ENCODE measurements at places on chromosomes 12 and 14.

GRCh38 chr12:50929831-50930230, 22.5 kb upstream of the HIGD1C start:
- DNase-seq = no peak

DNA sequence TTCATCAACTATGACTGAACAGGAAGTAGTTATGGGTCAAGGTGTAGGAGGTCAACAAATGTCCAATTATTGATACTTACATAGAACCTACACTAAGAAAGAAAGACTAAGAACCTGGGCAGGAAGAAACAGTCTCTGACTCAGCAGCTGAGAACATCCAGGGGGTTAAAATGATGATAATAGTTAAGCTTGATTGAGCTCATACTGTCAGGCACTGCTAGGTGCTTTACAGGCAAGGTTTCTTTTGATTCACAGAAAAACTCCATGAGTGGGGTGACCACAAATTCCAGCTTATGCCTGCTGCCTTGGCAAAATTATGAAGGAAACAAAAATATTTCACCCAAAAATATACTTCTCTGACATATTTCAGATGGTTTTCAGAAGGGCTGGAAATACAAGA, 75.0 kb downstream of the ACADS start:
- no peak for DNase-seq

DNA sequence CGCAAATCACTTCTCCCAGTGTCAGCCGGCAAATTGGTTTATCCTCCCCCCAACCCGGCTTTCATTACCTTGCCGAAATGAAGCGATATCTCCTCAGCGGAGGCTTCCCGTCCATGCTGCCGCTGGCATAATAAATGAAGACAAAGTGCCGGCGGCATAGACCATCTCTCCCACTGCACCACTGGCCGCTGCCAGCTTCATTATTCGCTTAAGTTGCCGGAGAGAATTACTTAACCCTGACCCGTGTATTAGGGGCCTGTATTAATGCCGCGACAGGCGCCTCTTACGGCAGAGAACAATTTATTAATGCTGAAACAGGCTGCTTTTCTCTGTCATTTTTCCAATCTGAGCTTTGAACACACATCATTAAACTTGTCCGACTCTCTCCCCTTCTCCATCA, 17.5 kb upstream of the GPATCH2L start:
- no peak for DNase-seq

DNA sequence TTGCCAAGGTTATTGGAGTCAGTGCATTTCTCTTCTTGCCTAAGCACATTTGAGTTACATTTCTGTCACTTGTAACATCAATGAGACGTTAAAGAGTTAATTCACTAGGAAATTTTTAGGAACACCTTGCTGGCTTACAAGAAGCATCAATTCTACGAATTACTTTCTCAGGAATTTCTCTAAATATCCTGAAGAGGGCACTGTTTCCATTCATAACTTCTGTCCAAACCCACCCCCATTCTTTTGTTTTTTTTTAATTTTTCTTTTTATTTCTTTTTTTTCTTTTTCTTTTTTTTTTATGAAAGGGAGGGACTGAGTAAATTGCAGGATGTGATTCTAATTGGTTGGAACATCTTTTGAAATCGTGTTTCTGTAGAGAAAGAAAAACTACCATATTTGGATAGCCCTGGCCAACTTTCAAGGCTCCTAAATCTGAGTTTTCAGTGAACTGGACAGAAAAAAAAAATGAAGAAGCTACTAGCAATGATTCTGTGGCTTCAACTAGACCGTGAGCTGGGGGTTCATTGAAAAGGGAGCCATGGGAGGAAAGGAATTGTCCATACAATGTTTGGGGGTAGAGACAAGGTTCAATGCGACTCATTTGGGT, 285.3 kb downstream of the DAD1 start:
- no peak for DNase-seq

GRCh38 chr12:93668919-93669418, 8.2 kb upstream of the CRADD start:
- DNase-seq = peak; percentile 12

DNA sequence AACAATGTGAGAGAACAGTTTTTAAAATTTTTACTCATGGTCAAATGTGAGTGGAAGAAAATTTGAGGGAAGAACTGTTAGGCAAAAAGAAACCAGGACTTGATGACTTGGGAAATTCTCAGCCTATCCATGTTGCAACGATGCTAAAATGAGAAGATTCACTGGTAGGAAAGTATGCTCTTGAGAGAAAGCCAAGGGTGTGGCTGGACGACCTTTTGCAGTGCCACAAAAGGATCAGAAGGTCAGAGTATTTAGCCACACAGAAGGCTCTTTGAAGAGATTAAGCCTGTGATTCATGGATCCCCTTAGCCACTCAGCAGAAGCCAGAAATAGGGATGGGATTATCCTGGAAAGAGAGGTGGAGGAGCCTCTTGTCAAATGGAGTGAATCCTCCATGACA, 336.8 kb downstream of the LRIG3 start:
- no peak for DNase-seq

GRCh38 chr14:64844969-64845536, 34.7 kb downstream of the SPTB start:
- DNase-seq = no peak

DNA sequence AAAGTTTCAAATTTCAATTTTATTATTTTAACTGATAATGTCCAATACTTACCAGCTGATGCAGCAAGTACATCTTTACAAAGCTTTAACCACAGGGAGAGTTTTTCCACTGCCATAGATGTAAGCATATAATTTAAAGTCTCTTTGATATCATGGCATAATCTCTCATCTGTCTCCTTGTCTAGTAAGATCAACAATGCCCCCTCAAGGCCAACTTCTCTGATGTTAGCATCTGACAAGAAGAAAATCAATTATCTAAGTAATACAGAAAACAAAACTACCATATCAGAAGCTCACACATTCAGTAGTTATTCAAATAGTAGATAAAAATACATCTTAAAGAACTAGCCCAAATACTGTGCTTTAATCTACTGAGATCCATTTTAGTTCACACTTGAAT, 94.2 kb downstream of the HEATR5A start:
- no peak for DNase-seq

- DNase-seq = no peak
Measured at GRCh38 chr12:109654357-109654756, 59.3 kb upstream of the FAM222A start.

DNA sequence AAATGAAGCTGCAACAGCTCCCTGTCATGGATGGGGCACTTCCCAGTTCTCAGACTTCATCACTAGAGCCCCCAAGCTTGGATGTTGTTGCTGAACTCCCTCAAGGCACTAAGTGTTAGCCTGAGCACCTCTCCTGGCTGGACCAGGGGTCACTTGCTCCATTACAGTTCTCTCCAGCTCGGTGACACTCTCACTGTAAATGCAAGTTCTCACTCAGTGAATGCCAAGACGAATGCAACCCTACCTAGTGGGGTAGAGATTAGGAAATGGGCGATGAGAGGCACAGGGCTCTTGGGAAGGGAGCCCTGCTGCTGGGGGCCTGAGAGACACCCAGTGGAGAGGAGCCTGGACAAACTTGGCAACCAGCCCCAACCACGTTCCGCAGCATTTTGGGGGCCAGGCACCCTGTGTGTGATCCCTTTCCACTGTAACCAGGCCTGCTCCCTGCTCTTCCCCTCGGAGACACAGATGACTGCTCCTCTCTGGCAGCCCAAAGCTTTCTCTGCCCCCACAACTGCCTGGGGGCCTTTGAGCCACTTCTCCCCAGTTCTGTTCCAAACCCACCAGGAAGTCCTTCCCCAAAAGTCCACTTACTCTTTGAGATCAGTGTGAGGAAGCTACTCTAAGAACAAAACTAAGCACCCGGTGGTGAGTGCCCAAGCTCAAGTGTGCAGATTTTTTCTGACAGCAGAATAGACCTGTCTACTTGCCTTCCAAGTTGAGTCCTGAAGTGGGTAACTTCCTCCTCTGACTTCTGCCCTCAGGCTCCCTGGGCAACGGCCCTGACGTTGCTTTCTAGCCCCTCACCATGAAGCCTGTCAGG, 8.0 kb upstream of the SELPLG start:
- no peak for DNase-seq

DNA sequence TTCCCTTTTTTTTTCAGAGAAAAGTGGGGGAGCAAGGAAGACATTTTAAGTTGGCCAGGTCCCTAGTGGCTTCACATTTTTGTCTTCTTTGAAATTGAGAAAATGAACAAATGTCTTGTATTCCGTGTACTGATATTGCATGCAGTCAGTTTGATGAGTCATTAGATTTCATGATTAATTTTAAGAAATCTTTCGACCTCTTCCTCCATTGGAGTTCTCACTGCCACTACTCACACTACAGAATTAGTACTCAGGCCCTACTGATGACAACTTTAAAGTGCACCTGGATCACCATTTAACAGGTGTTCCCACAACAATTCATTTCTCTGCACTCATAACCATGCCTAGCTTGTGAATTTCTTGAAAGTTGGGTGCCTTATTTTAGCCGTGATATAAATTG, 50.5 kb downstream of the SAMD4A start:
- no peak for DNase-seq

- DNase-seq = no peak
Measured at GRCh38 chr14:74179856-74180255, 59.4 kb upstream of the VSX2 start.

DNA sequence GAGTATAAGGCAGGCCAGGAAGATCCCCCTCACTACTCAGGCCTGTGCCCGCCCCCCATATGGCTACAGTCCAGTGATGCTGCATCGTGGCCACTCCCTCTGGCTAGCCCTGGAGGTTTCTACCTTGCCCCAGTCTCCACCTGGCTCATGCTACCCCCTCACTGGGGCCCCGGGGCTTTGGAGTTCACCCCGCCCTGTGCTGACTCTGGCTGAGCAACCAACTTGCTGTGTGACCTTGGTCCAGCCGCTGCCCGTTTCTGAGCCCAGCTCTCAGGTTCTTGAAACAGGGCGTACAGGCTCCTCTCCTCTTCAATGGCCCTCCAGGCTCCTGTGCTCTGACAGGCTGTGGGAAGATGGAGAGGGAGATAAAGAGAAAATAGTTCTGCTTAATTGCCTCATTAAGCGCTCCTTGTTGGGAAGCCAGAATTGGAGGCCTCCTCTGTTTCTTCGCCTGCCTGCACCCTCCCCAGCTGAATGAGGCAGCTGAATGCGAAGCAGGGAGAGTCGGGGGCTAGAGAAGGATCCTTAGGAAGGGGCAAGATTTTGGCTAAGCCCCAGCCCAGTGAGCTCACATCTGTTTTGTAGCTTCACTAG, 138.2 kb upstream of the NCOR2 start:
- DNase-seq = no peak

- DNase-seq = no peak
Measured at GRCh38 chr12:2482938-2483660, 311.7 kb upstream of the FKBP4 start.

- no peak for DNase-seq
Measured at GRCh38 chr12:82930301-82930700, 243.6 kb downstream of the TMTC2 start.

GRCh38 chr14:51283402-51284085, 43.5 kb downstream of the TMX1 start:
- peak; percentile 21 for DNase-seq

DNA sequence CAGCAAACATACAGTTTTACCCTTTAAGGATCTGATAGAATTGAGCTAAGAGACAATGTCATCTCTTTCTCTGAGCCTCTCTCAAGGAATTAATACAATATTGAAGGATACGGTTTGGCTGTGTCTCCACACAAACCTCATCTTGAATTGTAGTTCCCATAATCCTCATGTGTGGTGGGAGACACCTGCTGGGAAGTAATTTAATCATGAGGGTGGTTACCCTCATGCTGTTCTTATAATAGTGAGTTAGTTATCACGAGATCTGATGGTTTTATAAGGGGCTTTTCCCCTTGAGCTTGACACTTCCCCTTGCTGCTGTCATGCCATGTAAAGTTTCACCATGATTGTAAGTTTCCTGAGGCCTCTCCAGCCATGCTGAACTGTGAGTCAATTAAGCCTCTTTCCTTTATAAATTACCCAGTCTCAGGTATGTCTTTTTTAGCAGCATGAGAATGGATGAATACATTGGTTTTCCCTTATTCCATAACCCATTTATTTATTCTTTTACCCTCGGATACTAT, 47.6 kb downstream of the TMEM30B start:
- DNase-seq = no peak

DNA sequence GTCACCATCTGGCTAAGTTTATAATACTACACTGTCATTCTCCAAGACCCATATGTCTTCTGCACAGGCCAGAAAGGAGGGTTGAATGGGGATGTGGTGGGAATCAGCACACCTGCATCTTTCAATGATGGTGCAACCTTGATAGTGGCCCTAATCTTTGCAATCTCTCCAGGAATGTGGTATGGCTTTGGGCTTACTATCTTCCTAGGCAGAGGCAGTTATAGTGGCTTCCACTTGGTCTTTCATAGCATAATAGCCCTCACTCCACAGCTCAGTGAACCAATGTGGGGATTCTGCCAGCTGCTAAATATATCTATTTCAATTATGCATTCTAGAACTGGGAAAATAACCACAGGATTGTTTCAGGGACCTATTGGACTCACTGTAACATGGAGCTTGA, 61.8 kb upstream of the ATP2B1 start:
- DNase-seq = no peak
